ENCODE measurements at places on chromosomes 5 and 9.

DNA sequence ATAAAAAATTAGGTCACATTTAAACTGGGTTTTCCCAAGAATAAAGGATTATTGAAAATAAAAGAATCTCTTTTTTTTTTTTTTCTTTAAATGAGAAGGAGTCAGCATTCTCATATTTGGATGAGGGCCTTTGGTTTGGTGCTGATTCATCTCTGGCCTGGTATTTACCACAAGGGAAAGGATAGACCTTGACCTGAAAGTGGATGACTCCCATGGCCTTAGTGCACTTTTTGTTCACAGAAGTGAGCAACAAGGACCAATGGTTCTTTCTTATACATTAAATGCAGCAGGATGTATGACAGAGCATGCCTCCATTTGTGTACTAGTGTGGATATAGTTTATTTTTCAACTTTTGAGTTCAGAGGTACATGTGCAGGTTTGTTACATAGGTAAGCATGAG is 6.9 kb downstream of the YTHDC2 start:
- peak; percentile 42 for DNase-seq

DNA sequence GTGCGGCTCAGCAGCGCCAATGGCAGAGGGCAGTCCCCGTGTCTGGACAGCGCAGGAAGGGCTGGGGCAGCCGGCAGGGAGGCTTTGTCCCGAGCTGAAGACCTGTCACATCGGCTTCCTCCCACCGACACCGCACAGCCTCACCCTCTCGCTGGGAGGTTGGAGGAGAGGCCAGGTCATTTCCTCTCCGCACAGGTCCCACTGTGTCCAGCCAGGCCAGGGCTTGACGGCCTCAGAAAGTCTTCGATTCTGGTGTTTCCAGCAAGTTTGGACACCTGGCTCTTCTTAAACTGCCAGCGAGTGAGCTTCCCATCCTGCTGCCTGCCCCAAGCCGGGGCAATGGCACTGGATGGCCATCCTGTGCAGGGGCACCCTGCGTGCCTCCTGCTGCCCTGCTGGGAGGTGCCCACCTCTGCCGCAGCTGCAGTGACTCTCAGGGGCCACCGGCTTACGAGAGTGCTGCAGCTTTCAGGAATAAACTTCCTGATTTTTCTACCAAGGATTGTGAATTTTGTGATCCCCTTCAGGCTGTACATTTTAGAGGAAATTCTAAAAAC is 33.9 kb downstream of the AHRR start:
- DNase-seq = no peak

GRCh38 chr5:122312591-122313406 is 762 bp downstream of the SNCAIP start:
- DNase-seq = peak; percentile 64

GRCh38 chr5:59519338-59519737 is 374.2 kb downstream of the PDE4D start:
- no peak for DNase-seq

GRCh38 chr9:135410831-135411473 is 68.6 kb upstream of the PPP1R26 start:
- DNase-seq = no peak

DNA sequence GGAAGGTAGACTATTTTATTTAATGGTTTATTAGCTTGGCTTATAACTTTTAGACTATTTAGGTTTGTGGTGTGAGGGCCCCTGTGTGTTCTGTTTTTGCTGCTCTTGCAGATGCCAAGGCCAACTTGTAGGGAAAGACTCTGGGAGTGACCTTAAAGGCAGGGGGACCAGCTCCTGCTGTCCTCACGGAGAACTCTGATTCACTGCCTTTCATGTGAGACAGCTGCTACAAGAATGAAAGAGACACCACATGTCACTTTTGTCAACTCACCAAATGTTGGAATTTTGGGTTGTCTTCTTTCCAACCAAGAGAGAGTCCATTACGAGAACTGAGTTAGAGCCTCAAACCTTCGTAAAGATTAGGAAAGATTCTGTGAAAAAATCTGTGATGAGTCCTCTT is 258.3 kb upstream of the ADAMTSL1 start:
- DNase-seq = no peak

GRCh38 chr5:59276917-59277372 is 616.6 kb downstream of the PDE4D start:
- no peak for DNase-seq

- peak; percentile 96 for DNase-seq
Measured at GRCh38 chr9:113056191-113057106, at the start of gene ZFP37. Gene ZFP37, minus strand, starts transcription at chr9:113056724. Its CDS starts 36 bp downstream, at chr9:113056688.

GRCh38 chr5:150672237-150672883 is 11.3 kb downstream of the MYOZ3 start:
- DNase-seq = peak; percentile 64

DNA sequence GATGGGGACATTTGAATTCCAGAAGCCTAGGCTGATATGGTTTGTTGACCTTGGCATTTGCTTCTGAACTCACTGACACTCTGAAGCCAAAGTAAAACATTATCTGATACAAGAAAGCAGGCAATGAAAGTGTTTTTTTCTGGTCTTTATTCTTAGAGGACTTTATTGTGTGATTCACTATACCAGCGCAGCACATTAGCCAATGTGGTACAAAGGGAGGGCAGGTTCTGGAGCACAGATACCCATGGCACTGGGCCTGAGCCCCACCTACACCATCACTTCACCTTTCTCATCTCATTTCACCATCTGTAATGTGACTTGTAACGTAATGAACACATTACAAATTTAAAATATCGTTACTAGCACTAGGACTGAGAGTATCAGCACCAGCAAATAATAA is 89.7 kb upstream of the ZNF366 start:
- DNase-seq = no peak

DNA sequence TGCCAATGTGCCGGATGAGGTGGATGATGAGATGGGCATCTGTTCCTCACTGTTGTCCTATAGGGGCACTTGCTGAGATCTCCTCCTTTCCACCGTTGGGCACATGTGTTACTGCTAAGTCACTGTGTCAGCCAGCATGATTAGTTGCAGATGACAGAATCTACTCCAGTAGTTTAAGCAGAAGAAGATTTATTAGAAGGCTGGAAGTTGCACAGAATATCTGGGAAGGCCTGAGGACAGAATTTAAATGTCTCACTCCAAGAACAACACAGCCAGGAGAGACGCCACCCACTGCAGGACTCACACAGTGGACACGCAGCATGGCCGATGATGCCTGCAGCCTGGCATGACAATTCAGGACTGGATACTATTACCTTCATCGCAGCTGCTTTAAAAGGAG is 157.5 kb downstream of the NSG2 start:
- DNase-seq = no peak

Measured in GM03348 (cell line).